NCI-H2029 (cell line): ENCODE measurements at places on chromosomes 2 and 18.

DNA sequence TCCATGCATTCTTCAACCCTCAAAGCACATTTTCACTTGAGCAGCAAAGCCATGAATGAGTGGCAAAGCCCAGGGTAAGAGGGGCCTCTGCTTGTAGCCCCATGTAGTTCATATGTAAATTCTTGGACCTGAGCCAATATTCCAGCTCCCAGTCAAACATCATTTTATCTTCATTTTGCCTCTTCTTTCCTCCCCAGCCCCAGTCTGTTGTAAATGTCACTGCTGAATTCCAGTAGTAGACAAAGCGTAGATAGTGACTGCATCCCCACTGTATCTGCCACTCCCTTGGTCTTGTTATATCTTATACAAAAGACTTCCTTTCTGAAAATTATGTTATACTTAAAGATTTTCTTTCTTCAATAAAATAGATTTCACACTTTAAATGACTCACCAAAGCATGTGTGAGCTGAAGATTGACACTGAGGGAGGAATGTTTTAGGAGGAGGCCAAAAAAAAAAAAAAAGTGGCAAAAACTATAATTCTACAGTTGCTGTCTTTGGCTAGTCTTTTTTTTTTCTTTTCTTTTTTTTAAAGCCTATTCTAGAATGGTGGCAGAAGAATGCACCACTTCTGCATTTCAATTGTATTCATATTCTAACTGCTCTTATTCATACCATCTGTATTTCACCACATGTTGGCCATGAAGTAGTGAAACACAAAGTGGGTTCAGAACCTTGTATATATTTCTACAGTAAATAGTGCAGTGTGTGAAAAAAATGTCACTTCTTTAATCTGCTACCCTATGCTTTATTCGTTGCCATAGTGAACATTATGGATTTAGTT is 306.1 kb downstream of the CPS1 start:
- no peak for DNase-seq

DNA sequence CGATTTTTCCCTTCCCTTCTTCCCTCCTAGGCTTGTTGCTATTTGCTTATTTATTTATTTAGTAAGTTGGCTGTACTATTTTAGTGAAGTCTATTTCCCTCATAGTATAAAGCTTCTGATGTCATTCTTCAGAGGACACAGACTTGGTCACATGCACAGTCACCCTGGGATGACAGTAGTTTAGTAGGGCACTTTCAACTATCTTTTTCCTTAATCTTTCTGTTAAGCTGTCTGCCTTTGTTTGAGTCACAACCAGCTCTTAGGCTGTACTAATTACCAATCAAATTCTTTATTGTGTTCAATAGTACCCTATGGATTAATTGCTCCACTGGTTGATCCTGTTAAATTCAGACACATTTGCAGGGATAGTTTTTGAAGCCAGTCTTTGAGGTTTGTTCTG is 26.9 kb upstream of the RAB31 start:
- no peak for DNase-seq

GRCh38 chr18:59820663-59821062 is 79.1 kb upstream of the PMAIP1 start:
- DNase-seq = no peak

DNA sequence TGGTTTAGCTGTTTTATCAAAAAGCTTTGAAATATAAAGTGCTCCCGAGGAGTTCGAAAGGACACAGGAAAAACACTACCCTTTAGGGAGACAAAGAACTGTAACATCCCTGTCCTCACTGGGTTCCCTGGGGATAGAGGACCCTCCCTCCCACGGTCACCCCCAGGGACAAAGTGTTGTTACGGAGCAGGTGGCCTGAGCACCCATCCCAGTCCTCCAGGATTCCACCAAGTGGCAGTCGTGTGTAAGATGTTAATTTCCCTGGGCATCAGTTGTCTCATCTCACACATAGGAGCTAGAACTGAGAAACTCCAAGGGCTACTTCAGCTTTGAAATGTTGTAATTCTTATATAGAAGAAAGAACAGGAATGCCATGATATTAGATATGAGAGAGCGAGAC is 137.7 kb downstream of the ALK start:
- DNase-seq = no peak

DNA sequence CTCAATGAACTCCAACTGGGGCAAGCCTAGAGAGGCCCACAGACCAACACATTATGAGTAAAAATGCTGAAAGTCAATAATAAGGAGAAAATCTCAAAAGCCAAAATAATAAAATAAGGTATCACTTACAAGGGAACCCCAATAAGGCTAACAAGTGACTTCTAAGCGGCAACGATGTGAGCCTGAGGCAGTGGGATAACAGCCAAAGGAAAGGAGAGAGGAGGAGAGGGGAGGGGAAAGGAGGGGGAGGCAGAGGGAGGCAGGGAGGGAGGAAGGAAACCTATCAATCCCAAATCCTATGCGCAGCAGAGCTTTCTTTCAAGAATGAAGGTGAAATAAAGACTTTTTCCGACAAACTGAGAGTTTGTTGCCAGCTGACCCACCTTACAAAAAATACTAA is 6.0 kb upstream of the NFATC1 start:
- no peak for DNase-seq

- DNase-seq = no peak
These were observed 101.7 kb upstream of the MSH2 start for GRCh38 chr2:47301277-47301618.

GRCh38 chr2:206721256-206721920 is 3.2 kb upstream of the DYTN start:
- no peak for DNase-seq

- DNase-seq = no peak
These were observed 34.7 kb downstream of the ANKRD29 start for GRCh38 chr18:23627970-23628369.

DNA sequence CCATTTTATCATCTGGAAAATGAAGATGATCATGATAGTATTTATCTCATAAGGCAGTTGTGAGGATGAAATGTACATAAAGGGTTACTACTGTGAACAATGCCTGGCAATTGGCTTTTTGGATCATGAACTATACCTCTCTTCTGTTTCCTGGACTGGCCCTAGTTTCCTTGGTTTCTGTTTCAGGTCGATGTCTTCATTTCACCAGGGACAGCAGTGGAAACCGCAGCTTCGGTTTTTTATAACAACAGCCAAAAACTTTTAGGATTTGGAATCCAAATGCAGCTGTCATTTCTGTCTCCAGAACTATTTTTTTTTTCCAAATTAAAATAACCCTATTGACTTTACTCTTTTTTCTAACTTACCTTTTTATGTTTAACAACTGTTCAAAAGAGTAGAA is 425.1 kb downstream of the RND3 start:
- DNase-seq = no peak

- DNase-seq = no peak
These were observed 23.7 kb downstream of the CWC22 start for GRCh38 chr2:179983250-179983932.

DNA sequence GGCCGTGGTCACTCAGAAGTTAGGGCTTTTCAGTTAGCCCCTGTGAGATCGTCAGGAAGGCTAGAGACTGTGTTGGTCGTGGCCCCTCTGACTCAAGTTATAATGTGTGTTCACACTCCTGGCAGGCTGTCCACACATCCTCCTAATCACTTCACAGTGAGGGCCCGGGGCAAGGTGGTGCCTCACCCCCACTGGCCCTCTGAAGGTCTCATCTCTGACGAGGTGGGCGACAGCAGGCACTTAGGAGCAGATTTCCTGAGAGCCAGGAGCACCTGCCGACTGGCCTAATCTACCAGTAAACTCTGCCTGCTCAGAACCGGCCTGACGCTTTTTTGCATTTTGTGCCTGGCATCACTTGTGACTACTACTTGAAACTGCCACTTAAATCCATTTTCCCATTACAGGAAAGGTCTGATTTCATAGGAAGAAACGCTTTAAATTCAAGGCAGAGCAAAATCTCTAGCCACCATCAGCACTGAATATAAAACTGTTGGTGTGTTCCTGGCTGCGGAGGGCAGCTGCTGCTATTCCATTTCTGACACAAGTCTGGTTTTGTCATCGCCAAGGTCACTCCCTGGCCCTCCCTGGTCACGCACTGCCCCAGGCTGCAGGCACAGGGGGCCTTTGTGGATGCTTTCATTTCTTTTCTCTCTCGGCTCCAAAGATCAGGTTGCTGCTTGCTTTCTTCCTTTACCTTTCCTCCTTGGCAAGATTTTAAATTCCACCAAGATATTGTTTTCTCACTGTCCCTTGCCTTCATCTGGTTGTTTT is 48.0 kb downstream of the RAB12 start:
- DNase-seq = no peak

GRCh38 chr2:11320698-11321492 is 23.5 kb downstream of the ROCK2 start:
- no peak for DNase-seq

GRCh38 chr2:230346921-230347533 is 20.0 kb downstream of the SP140L start:
- DNase-seq = no peak

GRCh38 chr2:133517876-133518275 is 50.4 kb downstream of the NCKAP5 start:
- DNase-seq = no peak

GRCh38 chr2:54042897-54043620 is 72.3 kb upstream of the PSME4 start:
- no peak for DNase-seq

GRCh38 chr18:41992066-41992465 is 37.0 kb downstream of the PIK3C3 start:
- DNase-seq = no peak
